ENCODE measurements at places on chromosomes 12 and 14.

GRCh38 chr14:105530285-105531087 is 4.1 kb downstream of the TMEM121 start:
- no peak for DNase-seq

DNA sequence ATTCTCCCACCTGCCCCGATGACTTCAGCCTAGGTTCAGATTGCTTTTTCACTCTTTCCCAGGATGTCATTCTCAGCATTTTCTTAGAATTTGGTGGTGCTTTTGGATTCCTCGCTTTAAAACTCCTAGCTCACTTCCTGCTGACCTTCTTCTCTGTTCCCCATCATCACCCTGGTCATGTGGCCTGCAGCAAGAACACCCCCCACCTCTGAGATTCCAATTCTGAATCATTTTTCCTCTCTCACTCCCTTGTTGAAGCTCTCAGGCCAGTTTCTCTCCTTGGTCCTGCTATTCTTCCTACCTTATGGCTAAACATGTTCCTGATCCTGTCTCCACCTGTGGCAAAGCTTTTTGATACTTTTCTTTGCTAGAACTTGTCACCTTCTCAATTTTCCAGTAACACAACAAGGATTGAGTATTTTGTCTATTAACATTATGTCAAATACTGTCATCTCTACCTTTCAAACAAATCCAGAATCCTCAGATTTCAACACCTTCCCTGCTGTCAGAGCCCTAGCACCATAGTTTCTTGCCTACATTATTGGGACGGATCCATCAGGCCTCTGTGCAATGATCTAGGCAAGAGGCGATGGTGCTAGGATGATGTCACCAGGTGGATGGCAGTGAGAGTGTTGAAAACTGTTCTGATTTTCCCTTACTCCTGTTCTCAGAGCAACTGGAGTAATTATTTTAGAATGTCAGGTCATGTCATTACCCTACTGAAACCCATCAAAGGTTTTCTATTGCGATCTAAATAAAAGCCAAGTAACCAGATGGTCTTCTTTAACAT is 233.7 kb downstream of the MON2 start:
- no peak for DNase-seq

GRCh38 chr14:93891756-93892504 is 35.2 kb upstream of the FAM181A start:
- no peak for DNase-seq

DNA sequence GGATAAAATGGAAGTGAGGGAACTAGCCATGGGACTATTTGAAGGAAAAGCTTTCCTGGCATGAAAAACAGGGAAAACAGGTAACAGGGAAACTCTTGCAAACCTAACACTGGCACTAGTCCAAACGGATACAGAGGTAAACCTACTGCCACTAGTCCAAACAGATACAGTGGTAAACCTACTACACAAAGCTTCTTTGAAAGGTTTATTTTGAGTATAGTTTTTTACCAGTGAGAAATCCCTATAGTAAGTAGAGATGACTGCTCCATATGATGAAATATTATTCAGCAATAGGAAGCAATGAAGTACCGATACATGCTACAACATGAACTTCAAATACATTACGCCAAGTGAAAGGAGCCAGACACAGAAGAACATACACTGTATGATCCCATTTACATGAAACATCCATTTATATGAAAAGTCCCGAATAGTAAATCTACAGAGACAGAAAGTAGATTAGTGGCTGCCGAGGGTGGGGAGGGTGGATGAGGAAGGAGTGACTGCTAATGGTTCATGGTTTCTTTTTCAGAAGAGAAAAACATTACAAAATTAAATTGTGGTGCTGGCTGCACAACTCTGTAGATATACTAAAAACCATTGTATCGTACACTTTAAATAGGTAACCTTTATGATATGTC is 25.5 kb downstream of the SPTLC2 start:
- DNase-seq, result no peak
